NCI-H1694 treated with DMSO at 0.1 percent for 48 hours (cell line): ENCODE measurements at places on chromosomes 4 and X.

DNA sequence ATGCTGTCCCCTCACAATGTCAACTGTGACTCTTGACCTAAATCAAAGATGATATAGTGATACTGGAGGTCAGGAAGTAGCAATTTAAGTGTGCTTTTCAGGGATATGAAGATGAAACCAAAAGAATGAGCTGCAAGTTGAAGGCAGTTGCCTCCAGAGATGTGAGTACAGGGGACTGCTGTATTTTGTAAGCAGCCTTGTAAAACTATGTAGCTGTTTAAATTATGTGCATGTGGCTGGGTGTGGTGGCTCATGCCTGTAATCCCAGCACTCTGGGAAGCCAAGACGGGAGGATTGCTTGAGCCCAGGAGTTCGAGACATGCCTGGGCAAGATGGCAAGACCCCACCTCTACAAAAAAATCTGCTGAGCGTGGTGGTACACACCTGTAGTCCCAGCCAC, 15.1 kb upstream of the TNIP2 start:
- DNase-seq, result no peak

DNA sequence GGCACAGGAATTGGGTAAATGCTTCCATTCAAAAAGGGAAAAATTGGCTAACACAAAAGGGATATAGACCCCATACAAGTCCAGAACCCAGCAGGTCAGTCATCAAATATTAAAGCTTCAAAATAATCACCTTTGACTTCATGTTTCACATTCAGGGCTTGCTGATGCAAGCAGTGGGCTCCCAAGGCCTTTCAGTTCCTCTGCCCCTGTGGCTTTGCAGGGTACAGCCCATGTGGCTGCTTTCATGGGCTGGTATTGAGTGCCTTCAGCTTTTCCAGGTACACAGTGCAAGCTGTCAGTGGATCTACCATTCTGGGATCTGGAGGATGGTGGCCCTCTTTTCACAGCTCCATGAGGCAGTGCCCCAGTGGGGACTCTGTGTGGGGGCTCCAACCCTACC, 253.0 kb downstream of the TECRL start:
- DNase-seq, result no peak

DNA sequence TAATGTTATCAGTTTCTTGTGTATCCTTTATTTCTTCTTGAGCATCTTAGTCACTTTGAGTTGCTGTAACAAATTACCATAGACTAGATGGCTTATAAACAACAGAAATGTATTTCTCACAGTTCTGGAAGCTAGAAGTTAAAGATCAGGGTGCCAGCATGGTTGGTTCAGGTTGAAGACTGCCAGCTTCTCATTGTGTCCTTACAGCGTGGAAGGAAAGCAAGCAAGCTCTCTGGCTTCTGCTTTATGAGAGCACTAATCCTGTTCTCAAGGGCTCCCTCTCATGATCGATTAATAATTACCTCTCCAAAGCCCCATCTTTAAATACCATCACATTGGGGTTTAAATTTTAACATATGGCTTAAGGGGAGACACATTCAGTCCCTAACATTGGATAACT, 497.2 kb downstream of the RAPGEF2 start:
- no peak for DNase-seq

- DNase-seq, result no peak
These were observed 3.5 kb downstream of the PCSK1N start for GRCh38 chrX:48831909-48832291.

DNA sequence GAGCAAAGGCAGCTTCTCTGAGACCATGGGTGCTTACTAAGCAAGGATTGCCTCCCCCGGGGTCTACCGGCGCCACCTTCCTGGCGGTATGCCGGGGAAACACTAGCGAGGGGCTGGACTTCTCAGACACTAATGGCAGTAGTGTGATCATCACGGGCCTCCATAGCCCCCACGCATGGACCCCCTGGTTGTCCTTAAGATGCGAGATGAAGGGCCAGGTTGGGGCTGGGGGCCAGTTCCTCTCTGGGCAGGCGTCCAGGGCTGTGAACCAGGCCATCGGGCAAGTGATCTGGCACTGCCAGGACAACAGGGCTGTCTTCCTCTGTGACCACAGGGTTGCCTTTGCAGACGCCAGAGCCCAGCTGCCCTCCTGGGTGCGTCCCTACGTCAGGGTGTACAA, 60.7 kb downstream of the ALPK1 start:
- no peak for DNase-seq

DNA sequence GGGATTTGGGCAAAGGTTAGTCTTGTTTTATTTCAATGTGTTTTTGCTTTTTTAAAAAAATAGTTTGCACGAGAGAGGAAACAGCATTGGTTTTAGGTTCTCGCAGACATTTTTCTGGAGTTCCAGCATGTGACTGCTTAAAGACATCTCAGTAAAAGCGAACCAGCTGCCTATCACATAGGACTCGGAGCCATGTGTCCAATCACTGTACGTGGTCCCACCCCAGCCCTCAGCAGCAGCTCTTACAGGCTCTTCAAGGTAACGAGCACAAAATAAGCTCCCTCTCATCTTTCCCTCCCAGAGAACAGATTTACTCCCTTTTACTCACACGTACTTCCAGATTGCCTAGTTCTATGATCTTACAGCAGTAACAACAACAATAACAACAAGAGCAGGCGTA, 68.7 kb downstream of the MCF2 start:
- DNase-seq, result no peak
